Stimulated activated CD8-positive, alpha-beta memory T cell treated with anti-CD3 and anti-CD28 coated beads, Interleukin-7, amount 100 ng/mL, for 1 hour (primary cell): ENCODE measurements at places on chromosomes 16 and 17.

GRCh38 chr17:63369233-63369632 lies 76.9 kb downstream of the CYB561 start:
- DNase-seq, result no peak

DNA sequence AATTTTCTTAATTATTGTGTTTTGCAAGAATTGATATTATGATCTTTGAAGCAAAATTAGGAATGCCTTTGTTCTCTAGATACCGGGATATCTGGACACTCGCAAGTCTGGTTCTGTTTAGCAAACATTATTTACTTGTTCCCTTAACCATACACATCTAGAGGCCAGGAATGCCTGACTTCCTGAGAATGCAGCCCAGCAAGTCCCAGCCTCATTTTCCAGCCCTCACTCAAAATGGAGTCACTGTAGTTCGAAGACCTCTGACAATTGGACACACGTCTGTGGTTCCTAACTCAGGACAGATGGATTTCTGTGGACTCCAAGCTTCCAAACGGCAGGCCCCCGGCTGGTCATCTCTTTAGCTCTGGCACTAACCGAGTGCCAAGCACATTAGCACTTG lies 355.4 kb upstream of the RBFOX1 start:
- DNase-seq, result no peak

DNA sequence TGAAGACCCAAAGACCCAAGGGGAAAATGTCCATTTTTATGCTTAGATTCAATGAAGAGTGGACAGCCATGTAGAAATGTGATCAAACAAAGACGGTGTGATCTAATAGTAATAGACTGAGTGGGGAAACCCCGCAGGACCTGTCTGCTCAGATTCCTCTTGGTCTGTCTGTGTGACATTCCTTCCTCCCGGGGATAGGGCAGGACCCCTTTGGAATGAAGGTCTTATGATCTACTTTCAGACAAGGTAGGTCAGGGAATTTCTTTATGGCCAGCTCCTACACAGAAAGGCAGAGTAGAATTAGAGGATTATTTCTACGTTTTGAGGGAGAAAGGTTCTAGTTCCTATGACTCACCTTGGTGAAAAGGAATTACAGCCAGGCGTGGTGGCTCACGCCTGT lies 267.6 kb downstream of the STX8 start:
- DNase-seq, result no peak

DNA sequence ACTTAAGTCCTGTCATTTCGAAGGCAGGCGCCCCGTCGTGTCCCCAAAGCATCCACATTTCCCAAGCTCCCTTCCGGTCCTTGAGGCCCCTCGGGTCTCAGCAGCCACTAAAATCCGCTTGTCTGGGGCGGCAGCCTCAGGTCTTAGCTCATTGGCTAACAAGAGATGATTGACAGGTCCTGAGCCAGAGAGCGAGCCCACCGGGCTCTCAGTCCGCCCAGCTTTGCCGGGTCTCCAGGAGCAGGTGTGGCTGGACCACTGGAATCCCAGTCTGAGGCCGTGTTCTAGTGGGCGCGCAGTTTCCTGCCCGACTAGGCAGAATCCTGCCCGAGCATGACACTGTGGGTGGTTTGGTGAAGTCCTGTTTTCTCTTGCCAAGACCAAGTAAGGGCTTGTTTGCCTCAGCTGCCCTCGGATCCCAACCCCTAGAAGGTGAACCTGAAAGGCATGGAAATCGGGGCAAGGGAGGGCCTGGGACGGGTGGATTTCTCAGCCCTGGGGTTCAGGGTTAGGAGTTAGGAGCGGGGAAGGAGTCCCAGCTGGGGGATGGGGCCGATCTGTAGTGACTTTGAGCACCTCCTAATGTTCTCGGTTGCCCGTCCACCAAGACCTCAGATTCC lies 42.8 kb downstream of the MRC2 start:
- DNase-seq, result no peak

- DNase-seq, result no peak
Observed at GRCh38 chr17:76251478-76252039, 11.3 kb upstream of the RNF157 start.

DNA sequence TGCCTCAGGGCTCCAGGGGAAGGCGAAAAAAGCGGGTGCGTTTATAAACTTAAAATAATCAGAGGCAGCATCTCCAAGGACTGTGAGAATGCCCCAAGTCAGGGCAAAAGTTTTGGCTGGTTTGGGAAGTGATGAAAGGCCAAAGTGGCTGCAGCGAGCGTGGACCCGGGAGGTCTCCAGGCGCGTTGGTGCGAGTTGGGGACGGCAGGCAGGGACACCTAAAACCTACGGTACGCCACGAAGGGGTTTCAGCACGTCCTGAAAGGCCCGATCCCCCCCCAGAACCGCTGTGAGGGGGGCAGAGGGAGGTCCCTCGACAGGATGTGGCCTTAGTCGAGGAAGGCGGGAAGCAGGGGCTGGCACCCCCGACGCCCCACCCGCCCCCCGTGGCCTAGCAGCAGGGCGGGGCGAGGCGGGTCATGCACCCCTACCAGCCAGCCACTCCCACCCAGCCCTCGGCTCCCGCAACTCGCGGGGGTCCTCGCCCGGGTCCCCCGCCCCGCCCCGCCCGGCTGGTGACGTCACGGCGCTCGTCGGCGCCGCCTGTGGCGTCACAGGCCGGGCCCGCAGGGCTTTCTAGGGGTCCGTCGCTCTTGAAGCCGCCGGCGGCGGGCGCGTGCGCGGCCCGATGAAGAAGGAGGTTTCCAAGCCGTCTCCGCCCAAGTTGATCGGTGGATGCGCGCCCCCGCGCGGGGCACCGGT lies at the start of gene MYCBPAP:
Gene MYCBPAP, plus strand, starts transcription at position 569 of the 702 bp plus-strand sequence. CDS start 236 bp downstream, outside the sequence.
- peak; percentile 27 for DNase-seq

GRCh38 chr16:27962197-27962596 lies 101.3 kb downstream of the GSG1L start:
- DNase-seq, result no peak

GRCh38 chr17:30378241-30378824 lies 394 bp upstream of the CPD start:
- DNase-seq, result peak; percentile 23

DNA sequence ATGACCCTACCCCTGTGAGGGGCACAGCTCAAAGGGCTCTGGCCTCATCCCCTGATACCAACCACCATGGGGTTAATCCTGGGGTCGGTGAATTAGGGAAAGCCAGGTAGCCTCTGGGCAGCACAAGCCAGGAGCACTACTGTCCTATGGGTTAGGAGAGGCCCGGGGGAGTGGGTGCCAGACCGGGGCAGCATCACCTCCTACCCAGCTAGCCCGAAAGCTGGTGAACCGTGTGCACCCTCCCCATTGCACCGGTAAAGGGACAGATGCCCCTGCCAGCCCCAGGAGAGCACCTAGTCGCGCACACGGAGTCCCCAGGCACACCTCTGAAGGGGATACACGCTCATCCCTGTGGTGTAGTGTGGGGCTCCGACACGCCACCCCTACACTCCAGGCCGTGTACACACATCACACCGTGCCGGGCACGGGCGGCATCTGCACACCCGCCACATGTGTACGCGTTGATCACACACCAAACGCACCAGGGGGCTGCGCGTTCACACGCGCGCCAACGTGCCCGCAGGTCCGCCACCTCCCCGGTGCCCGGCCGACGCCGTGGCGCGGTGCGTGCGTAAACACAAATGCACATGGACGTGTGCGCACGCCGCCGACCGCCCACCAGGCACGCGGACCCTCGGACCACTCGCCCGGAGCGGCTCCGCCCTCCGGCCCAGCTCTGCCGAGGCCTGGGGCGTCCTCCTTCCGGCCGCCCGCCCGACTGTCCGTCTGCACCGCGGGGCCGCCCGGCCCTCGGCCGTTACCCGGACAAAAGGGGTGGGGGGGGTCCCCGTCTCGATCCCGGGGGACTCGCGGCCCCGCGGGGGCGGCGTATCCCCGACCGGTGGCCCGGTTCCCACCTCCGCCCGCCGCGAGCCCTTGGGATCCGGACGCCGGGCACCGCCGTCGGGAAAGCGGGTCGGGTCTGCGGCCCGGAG lies 785 bp downstream of the UBALD1 start:
- no peak for DNase-seq

DNA sequence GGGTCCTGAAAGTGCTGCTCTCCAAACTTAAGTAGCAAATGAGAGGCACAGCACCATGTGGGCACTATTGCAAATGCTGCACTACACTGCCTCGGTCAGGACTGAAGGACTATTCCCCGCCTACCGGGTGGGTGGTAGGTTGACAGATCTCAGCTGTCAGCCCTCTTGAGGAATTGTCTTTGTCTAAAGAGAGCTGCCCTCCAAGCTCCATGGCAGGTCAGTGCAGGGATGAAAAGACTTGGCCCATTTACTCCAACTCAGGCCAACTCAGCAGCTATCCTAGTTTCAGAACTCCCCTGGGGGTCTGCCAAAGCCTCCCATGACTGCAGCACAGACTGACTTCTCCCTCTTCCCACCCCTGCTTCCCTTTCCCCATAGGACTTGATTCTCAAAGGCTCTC lies 3.4 kb upstream of the PDZD9 start:
- no peak for DNase-seq

DNA sequence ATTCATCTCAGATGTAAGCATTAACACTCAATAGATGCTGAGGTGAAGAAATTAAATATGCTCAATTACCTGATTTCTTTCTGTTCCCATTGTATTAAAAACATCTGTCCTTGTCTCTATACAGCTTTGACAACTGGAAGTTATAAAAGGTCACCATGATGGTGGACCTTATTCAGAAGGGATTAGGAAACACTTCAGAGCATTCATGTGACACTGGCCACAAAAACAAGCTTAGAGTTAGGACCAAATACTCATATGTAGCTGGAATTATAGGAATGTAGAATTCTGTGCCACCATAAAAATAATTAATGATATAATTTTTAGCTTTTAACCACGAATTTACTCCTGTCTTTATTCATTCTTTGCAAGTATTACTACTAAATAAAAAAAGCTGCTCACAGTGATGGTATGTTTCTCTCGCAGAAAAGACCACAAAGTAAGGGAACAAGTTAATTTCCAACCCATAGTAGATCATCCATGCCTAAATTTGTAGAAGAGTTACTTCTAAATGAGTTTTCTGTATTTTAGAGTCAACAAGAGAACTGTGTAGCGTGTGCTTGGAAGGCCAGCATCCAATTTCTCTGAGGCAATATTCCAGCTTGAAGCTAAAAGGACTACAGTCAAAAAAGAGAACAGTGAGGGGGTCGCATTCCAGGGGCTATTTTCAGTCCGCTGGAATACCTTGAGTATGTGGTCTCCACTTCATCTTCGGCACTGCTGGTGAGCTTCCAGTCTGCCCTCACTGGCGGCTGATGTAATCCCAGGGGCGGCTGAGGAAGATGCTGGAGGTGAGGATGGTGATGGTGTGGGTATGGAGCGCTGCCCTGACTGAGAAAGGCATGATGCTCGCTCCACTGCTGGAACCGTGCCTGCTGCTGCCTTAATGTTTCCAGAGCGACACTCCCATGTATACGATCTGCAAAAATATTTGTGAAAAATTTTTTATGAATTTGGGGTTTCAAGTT lies 63.7 kb downstream of the CACNG1 start:
- DNase-seq, result no peak

DNA sequence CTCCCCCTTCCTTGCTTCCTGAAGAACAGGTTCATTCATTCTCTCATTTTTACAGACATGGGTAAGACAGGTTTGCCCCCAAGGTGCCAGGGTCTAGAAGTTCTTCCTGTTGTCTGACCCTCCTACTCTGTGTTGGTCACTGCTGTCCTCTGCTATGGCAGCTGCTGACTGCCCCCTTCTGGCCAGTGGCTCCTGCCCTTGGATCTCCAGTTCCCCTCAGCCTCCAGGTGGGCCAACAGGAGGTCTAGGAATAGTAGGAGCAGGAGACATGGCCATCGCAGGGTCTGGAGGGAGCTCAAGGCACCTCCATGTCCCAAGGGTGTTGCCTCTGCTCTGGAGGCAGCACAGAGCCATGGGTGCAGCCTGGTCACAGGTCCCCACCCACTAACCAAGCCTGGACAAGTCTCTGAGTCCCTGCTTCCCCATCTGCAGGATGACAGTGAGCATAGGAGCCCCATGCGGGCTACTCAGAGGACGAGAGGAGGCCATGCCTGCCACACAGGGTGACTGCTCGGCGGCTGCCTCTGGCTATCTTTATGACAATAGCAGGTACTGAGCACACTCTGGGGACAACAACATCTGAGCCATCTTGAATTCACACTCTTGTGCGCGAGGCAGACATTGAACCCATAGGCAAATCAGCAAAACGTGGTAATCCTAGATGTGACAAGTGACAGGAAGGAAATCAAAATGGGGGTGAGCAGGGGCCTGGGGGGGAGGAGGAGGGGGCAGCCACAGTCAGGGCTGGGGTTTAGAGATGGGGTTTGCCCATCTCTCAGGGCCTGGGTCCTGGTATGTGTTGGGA lies 27.0 kb upstream of the NXPH3 start:
- DNase-seq, result no peak

DNA sequence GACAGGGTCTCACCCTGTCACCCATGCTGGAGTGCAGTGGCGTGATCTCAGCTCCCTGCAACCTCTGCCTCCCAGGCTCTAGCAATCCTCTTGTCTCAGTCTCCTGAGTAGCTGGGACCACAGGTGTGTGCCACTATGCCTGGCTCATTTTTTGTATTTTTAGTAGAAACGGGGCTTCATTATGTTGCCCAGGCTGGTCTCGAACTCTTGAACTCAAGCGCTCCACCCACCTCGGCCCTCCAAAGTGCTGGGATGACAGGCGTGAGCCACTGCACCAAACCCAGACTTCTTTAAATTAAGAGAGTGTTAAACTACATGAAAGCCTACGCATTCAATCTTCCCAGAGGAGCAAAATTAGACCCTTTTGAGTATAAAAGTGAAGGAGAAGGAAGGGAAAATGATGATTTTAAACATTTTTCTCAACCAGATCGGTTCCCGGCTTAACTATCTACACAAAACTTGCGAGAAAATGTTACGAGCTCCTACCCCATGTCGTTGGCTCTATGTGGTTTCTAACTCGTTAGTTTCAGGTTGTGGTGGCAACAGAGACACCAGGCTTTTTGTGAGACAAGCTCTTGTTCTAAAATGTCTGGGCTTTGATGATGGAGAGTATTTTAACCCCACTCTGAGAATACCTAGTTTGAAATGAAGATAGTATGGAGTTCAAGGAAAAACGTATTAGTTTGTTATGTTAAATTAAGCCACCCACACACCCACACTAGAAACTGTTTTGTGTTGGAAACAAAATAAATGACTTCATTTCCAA lies 26.3 kb downstream of the STAT5B start:
- DNase-seq, result no peak

- no peak for DNase-seq
Observed at GRCh38 chr16:75048530-75048929, 49.7 kb downstream of the ZNRF1 start.

GRCh38 chr17:45692661-45693060 lies 91.5 kb upstream of the CRHR1 start:
- DNase-seq, result no peak

DNA sequence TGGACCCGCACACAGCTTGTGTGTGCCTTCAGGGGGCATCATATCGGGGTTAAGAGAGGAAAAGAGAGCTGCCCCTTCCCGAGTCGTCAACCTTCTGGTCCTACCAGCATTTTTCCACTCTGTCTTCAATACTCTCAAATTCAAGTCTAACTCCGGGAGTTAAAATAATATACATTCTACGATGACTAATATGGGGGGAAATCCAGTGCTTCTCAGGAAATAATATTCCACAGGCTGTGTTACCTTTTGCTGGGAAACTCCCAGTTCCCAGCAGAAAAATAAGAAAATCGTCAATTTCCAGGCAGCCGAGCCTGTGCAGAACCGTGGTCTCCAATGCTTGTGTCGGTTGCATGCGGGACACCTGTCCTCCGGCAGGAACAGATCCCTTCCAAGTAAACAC lies 105.0 kb upstream of the FOXF1 start:
- no peak for DNase-seq
